ENCODE measurements at places on chromosomes 6 and 20. TPM values are rescaled to one million over a fixed set of nuclear protein-coding genes. Genes with fewer than 3 reads are reported as not detected.
A peak's percentile ranks its signal among the peaks of the same experiment; 100 is the strongest.

Gene DHX35
- 15.2 TPM for total RNA-seq

Gene C4A
- total RNA-seq: 152 TPM

Gene EFHC1
- total RNA-seq: 3.4 TPM

Gene MYH7B
- 24.4 TPM for total RNA-seq

DNA sequence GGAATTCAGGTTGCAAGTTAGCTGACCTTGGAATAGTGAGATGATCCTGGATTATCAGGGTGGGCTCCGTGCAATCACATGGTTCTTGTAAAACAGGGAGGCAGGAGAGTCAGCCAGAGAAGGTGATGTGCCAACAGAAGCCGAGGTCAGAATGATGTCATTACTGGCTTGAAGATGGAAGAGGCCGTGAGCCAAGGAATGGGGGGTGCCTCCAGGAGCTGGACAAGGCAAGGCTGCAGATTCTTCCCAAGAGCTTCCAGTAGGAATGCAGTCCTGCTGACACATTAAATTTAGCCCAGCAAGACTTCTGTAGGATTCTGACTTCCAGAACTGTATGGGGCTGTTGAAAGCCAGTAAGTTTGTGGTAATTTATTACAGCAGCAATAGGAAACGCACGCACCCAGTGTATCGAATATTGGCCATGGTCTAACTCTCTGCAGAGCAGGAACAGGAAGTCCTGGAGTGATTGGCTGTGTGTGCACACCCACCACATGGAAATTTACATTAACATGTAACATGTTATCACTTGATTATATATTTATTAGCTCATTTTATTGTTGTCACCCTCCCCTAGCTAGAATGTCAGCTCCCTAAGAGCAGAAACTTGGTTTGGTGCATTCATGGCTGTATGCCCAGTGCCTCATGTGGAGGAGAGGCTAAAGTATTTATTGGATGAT lies 19.1 kb downstream of the SLC24A3 start:
- no peak for DNase-seq

DNA sequence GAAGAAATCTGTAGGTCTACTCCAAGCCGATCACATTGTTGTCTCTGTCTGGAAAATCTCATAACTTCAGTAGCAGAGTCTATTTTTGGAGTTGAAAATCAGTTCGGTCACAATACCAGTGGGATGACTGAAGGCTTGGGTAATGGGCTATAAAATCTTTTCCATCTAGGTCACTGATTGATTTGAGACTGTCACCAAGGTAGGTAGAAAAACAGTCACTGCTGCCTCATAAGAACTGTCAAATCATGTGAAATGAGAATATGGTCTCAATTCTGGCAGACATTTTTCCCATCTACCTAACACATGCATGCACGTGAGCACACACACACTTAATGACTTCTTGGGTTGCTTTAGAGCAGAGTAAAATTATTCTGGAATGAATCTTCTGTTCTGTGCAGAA lies 1162.8 kb upstream of the CITED2 start:
- DNase-seq: no peak

Gene AIF1
- total RNA-seq: 27.3 TPM

- no peak for DNase-seq
These were observed 95.7 kb upstream of the POPDC3 start for GRCh38 chr6:105275542-105275941.

- no peak for DNase-seq
These were observed 188.3 kb upstream of the MARCKS start for GRCh38 chr6:113668641-113669408.

GRCh38 chr20:47775841-47776240 lies 9.4 kb downstream of the SULF2 start:
- DNase-seq: no peak

GRCh38 chr6:52649536-52650160 lies 21.3 kb upstream of the TMEM14A start:
- DNase-seq: no peak

- DNase-seq: no peak
These were observed 56.2 kb downstream of the SNX9 start for GRCh38 chr6:157879034-157879872.

GRCh38 chr6:8080362-8081151 lies 16.4 kb upstream of the BLOC1S5 start:
- no peak for DNase-seq

DNA sequence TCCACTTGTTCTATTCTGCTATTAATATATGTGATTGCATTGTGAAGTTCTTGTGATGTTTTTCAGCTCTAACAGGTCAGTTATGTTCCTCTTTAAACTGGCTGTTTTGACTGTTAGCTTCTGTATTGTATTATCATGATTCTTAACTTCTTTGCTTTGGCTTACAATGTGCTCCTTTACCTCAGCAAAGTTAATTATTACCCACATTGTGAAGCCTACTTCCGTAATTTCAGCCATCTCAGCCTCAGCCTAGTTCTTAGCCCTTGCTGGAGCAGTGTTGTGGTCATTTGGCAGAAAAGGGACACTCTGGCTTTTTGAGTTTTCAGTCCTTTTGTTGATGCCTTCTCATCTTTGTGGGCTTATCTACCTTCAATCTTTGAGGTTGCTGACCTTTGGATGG lies 440.2 kb downstream of the TBC1D32 start:
- DNase-seq: no peak

DNA sequence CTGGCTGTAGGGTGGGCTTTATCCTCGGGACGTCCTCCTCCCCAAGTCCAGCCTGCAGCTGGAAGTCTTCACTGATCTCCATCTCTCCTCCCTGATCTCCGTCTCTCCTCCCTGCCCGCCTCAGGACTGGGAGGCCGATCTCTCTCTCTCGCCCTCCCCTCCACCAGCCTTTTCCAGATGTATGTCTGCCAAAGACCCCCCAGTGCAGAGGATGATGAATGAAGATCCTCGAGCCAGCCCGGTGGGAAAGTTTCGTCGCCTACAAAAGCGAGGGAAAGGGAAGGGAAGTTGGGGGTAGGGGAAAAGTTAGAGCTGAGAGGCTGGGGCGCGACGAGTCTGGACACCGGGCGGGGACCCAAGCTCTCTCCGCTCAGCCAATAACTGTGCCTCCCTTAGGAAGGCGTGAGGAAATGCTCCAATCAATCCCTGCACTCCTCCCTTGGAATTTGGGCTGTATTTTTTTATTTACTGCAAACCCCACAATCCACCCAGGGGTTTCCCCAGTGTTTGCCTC lies 595 bp upstream of the SRF start:
- DNase-seq: peak; percentile 89

Gene SLC24A3
- total RNA-seq: 1.4 TPM

Gene MAVS
- total RNA-seq: 29.7 TPM

GRCh38 chr6:119078376-119079282 lies at the start of gene FAM184A:
Gene FAM184A (minus strand): TSS chr6:119078664. CDS start chr6:119078299, 365 bp downstream.
- DNase-seq: no peak

DNA sequence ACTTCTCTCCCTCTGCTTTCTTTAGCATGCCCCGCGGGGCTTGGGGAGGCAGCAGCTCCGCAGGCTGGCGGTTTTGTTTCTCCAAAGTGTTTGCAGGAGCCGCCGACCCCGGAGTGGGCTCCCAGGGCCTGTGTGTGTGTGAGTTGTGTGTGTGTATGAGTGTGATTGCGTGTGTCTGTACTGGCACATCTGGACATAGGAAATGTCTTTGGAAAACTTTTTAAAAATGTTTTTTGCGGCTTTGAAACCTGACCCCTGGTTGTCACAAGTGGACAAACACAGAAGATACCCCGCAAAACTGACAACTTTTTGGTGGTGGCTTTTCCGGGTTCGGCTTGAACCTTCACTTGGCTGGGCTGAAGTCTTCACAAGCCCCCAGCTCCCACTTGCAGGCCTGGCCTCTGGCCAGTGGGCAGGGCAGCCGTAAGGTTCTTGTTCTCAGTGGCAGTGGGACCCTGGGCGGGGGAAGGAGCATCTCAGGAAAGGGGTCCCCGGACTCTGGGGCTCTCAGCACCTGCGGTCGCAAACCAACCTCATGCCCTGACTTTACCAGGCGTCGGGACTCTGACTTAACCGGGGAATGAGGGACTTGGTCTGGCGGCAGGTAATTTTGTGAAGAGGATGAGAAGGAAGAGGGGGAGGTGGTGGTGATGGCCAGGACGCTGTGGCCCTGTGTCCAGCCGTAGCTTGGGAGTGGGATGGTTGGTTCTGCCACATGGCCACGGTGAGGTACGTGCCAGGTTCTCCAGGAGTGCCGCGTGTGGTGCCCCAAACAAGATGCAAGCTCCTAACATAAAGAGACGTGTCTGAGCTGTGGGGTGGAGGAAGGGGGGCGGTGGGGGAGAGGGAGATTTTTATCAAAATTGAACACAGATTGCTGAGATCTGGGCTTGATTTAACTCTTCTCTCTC lies 619 bp downstream of the DAAM2 start:
- DNase-seq: no peak

Gene IL17F
- not detected for total RNA-seq

Gene COL12A1
- 29.7 TPM for total RNA-seq

DNA sequence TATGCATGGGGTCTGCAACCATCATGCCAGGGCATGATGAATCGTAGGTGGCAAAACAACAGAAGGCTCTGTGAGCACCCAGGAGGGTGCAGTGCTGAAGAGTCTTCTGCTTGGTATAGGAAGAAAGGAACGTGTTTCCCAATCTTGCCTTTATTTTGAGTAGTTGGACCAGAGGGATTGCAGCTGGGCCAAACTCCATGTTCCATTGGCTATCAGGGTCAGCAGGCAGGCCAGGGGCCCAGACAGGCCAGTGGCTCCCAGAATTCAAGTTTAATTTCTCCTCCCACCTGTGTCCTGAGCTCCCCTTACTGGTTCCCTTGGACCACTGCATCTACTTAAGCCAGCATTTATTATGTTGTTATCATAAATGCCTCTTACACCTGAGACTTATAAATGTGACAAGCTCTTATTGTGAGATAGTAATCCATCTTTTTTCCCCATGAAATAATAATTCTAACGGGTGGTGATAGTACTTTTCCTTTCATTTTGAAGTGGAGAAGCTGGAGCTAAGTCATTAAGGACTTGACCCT lies 918 bp upstream of the TRIM38 start:
- DNase-seq: no peak

DNA sequence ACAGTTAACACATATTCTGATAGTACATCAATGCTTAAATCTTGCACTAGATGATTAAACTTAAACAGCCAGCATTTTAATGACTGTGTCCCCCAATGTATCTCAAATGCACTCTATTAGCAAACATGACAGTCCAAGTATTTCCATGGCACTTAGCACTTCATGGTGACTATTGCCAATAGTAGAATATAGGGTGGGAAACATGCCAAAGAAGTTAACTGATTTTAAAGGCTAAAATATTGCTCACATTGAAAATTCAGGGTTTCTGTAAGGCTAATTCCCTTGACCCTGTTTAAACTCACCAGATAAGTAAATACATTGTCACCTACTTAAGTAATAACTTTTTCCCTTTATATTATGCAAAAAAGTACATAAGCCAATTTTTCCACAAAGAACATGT lies 266.9 kb downstream of the TBC1D32 start:
- DNase-seq: no peak

Gene PCSK2
- total RNA-seq: 2.6 TPM

GRCh38 chr6:1610497-1611321 lies 994 bp downstream of the FOXC1 start:
- no peak for DNase-seq

Gene IP6K3
- 17.3 TPM for total RNA-seq

Gene ZNF334
- 1.3 TPM for total RNA-seq

GRCh38 chr20:34311118-34312023 lies 8.2 kb upstream of the AHCY start:
- no peak for DNase-seq

- no peak for DNase-seq
These were observed 71.3 kb upstream of the SOX4 start for GRCh38 chr6:21522143-21522747.

Gene DEFB132
- total RNA-seq: not detected

DNA sequence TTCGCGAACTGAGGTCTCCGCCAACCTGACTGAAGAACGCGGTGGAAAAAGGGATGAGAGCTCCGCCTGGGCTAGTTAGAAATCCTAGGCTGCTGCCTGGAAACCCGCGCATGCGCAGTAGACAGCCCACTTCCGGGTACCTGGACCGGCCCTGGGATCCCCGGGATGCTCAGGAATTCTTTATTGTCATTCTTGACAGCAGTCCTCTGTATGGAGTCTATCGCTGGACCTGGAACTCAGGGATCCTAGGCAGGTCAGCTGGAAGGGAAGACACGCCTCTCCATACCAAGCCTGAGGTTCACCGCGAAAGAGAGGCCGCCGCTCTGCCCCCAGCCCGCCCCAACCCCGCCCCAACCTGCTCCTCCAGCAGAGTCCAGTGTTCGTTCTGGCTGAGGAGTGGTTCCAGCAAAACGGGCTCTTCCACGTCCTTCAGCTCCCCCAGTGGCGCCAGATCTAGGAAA lies 1379.2 kb upstream of the DEFB115 start:
- DNase-seq: no peak

Gene GTSF1L
- total RNA-seq: not detected

DNA sequence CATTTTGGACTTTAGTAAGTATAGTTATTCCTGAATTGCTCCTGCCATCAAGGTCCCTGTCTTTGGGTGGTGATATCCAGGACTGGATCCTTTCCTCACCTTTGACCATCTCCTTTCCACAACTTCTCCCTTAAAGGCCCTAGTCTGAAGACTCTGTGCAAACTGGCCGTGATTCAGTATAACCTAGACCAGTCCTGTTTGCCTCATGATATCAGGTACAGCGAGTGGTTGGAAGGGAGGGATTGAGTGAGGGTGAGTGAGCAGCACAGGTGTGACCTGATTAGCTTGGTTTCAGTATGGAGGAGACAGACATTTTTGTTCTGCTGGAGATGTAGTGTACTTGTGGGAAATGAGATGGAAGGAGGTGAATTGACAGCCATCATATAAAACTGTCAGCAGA lies 2.3 kb upstream of the RRP36 start:
- DNase-seq: no peak

DNA sequence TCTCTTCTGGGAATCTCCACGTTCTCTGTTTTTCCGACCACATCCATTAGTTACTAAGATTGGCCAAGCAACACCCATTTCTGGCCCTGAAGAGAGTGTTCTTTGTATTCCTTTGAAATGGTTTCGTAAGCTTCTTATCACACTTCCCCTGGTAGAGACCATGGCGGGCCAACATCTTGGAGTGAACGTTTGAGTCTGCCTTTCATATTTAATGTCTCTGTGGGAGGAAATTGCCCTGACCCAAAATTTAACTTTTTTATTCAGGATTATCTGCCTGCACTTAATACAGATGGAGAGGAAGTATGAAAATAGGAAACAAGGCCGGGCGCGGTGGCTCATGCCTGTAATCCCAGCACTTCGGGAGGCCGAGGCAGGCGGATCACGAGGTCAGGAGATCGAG lies 177.0 kb upstream of the SNX9 start:
- no peak for DNase-seq

Measured in right atrium auricular region (tissue), 2 donors.